A172 (cell line): ENCODE measurements at places on chromosomes 3 and 15. TPM values are rescaled to one million over a fixed set of nuclear protein-coding genes. Genes with fewer than 3 reads are reported as not detected.

HTR3E gene
- not detected in 2 replicates for total RNA-seq

PAQR9 gene
- 0.07 TPM in 1 of 2 replicates, not detected in the other for total RNA-seq

BUB1B gene
- 73.0 and 82.1 TPM in 2 replicates for total RNA-seq

PATL2 gene
- total RNA-seq: not detected in 2 replicates

MESP1 gene
- total RNA-seq: 0.89 and 1.5 TPM in 2 replicates

P2RY1 gene
- total RNA-seq: 0.19 TPM in 1 of 2 replicates, not detected in the other

ACP3 gene
- total RNA-seq: not detected in 2 replicates

CLDN18 gene
- 0.07 and 0.26 TPM in 2 replicates for total RNA-seq

EXD1 gene
- not detected in 2 replicates for total RNA-seq

POPDC2 gene
- total RNA-seq: not detected in 2 replicates
